ENCODE measurements at places on chromosomes 5 and 9.

GRCh38 chr5:131810510-131811249 lies 13.9 kb upstream of the FNIP1 start:
- no peak for DNase-seq

- no peak for DNase-seq
Measured at GRCh38 chr9:133575186-133576030, 33.8 kb downstream of the FAM163B start.

DNA sequence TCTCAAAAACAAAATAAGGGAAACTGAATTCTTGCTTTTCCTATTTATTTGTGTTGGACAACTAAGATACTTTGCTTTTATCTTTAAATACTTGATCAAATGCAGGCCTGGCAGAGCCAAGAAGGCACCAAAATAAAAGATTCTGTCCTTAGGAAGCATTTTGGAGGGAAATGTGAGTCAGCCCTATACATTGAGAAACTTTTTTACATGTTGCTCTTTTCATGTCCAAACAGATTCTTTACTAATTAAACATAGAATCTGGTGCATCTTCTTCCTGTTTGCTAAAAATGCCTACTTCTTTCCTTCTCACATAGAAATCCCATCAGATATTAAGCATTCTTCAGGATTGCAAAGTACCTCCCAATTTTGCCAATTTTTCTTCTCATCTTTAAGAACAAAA lies 1160.4 kb downstream of the EFNA5 start:
- no peak for DNase-seq

GRCh38 chr5:120778491-120779484 lies 314.7 kb downstream of the PRR16 start:
- DNase-seq, result no peak

- DNase-seq, result no peak
Measured at GRCh38 chr5:7795306-7795705, 55.6 kb downstream of the CFAP90 start.

DNA sequence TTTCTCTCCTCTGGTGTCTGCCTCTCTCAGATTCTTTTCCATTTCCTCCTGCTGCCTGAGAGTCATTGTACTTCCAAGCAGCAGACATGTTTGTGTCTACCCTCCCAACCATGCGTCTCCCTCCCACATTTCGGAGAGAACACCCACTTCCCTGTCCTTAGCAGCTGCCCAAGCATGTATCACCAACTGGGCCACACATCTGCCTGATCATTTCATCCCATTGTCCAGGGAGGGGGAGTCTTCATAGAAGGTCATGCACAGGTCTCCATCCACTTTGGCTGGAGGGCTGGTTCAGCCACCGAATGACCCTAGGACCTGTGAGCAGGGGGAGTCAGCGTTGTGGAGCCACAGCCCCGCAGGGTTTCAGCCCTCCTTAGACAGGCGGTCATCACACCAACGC lies 75.4 kb downstream of the MAP1B start:
- no peak for DNase-seq

GRCh38 chr5:164784230-164784629 lies 1278.8 kb downstream of the MAT2B start:
- DNase-seq, result no peak

- DNase-seq, result no peak
Measured at GRCh38 chr5:120454094-120454798, 9.9 kb upstream of the PRR16 start.

GRCh38 chr5:179400020-179400419 lies 54.8 kb upstream of the ADAMTS2 start:
- DNase-seq, result no peak

DNA sequence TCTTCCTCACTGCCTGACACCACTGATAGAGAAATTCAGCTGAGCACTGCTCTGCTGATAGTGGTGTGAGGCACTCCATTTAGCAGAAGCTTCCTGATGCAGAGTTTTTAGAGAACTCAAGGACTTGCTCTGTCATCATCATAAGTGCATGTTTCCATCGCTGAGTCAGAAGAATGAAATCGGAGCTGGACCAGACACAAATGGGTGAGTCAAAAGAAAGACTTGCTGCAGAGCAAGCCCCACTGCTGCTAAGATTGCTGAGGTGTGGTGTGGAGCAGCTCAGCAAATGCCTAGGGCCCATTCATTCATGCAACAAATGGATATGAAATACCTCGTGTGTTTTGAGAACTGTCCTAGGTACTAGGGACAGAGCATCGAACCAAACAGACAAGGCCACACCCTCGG lies 410.2 kb upstream of the SLC30A5 start:
- DNase-seq, result no peak
